ENCODE measurements at places on chromosomes 2 and 18. TPM values are rescaled to one million over a fixed set of nuclear protein-coding genes. Genes with fewer than 3 reads are reported as not detected.

The SULT1C2 gene
- total RNA-seq: 0.53 TPM

The SLC5A7 gene
- not detected for total RNA-seq

The GDF7 gene
- 0.09 TPM for total RNA-seq

The SKA1 gene
- 12.4 TPM for total RNA-seq

The NGEF gene
- total RNA-seq: 12.8 TPM

The DNAH6 gene
- total RNA-seq: 0.44 TPM

The REG3A gene
- not detected for total RNA-seq

The RND3 gene
- total RNA-seq: 51.2 TPM

The IGFBP2 gene
- 90.1 TPM for total RNA-seq

The CCDC68 gene
- total RNA-seq: 5.2 TPM

Measured in A549 treated with ZK216348 at 1 μM for 4 hours (cell line).